ENCODE measurements at places on chromosomes 1 and 21. TPM values are rescaled to one million over a fixed set of nuclear protein-coding genes. Genes with fewer than 3 reads are reported as not detected.

The C1orf105 gene
- polyA plus RNA-seq = not detected

The AMY1C gene
- polyA plus RNA-seq = not detected

The TIAM1 gene
- 0.21 TPM for polyA plus RNA-seq

The AQP10 gene
- polyA plus RNA-seq = not detected

The CHI3L2 gene
- not detected for polyA plus RNA-seq

The OR2T11 gene
- polyA plus RNA-seq = not detected

The TNFRSF9 gene
- 0.27 TPM for polyA plus RNA-seq

- no peak overlapping the region for H3K27ac ChIP-seq
- no peak for DNase-seq
- H3K4me3 ChIP-seq = no peak overlapping the region
- peaks cover 7% of the 10 kb centered on the region for H3K4me1 ChIP-seq
Observed at GRCh38 chr1:1562556-1563195, 12.0 kb downstream of the SSU72 start.

GRCh38 chr1:81505831-81506230 is 294.9 kb upstream of the ADGRL2 start:
- DNase-seq = no peak
- no peak overlapping the region for H3K27ac ChIP-seq
- no peaks in the 10 kb centered on the region for H3K36me3 ChIP-seq
- no peaks in the 10 kb centered on the region for H3K4me1 ChIP-seq
- H3K4me3 ChIP-seq = no peak overlapping the region
- no peaks in the 10 kb centered on the region for H3K27me3 ChIP-seq

DNA sequence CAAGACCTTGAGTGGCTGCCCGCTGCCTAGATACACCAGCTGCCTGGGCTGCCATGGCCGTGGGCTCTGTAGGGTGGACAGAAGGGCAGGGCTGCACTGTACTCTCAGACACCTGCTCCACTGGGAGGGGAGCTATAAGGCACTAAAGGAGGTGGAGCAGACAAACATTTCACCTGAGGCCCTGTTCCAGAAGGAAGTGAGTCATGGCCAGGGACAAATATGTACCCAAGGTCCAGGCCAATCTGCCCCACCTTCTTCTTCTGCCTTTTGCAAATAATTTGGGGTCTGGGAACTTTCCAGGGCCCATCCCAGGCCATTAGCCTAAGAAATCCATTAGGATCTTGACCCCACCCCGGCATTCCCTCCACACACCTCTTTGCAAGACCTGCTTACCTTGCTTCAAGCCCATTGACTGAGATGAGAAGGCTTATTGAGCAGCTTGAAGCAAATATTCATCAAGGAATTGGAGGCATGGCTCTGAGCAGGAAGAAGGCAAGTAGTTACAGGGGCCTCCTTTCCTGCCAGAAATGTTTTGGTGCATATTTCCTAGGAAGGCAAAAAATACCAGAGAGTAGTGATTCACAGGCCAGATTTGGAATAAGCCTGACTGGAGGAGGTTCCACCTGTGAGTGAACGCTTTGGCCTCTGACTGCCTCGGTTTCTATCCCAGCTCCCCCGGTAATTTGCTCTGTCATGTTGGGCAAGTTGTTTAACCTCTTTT is at the start of gene CAPN8:
CAPN8 (minus strand) TSS at position 110 of the 721 bp plus-strand sequence; CDS start at position 55, 55 bp downstream.
- H3K27me3 ChIP-seq = no peaks in the 10 kb centered on the region
- H3K36me3 ChIP-seq = no peaks in the 10 kb centered on the region
- H3K27ac ChIP-seq = no peak within 1 kb of the TSS
- no peak within 1 kb of the TSS for H3K4me3 ChIP-seq
- DNase-seq = no peak
- H3K4me1 ChIP-seq = no peaks in the 10 kb centered on the region

GRCh38 chr1:246591047-246591446 is 24.8 kb downstream of the CNST start:
- H3K4me3 ChIP-seq = no peak overlapping the region
- H3K27me3 ChIP-seq = no peaks in the 10 kb centered on the region
- peaks cover 24% of the 10 kb centered on the region for H3K4me1 ChIP-seq
- H3K36me3 ChIP-seq = no peaks in the 10 kb centered on the region
- H3K27ac ChIP-seq = no peak overlapping the region

- H3K27ac ChIP-seq = no peak overlapping the region
- no peak overlapping the region for H3K4me3 ChIP-seq
- peaks cover 10% of the 10 kb centered on the region for H3K4me1 ChIP-seq
- H3K36me3 ChIP-seq = no peaks in the 10 kb centered on the region
- H3K27me3 ChIP-seq = no peaks in the 10 kb centered on the region
Observed at GRCh38 chr1:8165595-8166360, 139.7 kb upstream of the ERRFI1 start.

DNA sequence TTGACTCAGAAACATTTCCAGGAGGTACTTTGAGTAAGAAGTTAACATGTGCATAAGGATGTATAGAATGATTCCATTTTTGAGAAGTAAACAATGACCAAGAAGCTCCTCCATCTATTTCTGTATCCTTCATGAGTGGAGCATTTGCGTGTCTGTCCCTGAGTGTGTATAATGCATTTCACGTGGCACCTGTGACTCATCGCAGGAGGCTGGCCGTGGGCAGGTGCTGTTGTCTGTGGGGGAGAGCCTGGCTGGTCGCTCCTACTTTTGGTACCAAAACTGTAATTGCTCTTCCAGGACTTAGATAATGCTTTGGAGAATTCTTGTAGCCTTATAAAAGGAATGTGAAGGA is 16.5 kb downstream of the SLC37A1 start:
- H3K36me3 ChIP-seq = no peaks in the 10 kb centered on the region
- H3K27ac ChIP-seq = no peak overlapping the region
- no peaks in the 10 kb centered on the region for H3K27me3 ChIP-seq
- no peak for DNase-seq

DNA sequence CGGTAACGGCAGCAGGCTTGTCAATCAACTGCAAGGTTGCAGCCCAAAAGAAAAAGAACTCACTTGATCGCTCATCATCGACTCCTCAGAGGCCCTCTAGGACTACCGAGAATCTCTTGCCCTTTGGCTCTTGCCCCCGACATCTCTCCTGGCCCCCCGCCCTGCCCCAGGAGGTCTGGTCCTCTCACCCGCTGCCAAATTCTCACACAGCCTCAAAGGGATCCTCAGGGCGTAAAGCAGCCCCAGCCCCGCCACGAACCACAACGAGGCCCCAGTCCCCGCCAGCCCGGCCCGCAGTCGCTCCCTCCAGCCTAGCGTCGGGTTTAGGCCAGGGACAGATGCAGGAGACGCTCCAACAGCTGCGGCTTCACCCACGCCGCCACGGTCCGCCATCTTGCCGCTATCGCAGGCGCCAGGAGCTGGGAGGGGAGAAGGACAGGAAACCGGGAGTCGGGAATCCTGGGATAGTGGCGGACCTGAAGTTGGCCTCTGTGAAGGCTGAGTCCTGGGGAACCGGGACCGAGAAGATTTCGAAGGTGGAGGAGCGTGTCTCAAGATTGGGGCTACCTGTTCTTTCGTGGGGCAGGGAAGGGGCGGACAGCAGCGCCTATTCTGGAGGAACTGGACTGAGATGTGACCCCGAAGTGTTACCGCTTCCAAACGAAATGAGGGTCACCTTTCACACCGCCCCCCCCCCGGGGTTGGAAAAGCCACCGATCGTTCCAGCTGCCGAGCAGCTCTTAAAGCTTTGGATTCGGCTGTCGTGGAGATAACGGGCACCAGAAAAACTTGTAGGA is at the start of gene ST7L:
ST7L (minus strand) TSS at position 421 of the 797 bp plus-strand sequence; CDS start at position 393, 28 bp downstream.
- H3K27me3 ChIP-seq = no peaks in the 10 kb centered on the region
- H3K36me3 ChIP-seq = peaks cover 2% of the 10 kb centered on the region
- H3K4me3 ChIP-seq = peak within 1 kb of the TSS; percentile 98
- peak within 1 kb of the TSS; percentile 91 for H3K27ac ChIP-seq

DNA sequence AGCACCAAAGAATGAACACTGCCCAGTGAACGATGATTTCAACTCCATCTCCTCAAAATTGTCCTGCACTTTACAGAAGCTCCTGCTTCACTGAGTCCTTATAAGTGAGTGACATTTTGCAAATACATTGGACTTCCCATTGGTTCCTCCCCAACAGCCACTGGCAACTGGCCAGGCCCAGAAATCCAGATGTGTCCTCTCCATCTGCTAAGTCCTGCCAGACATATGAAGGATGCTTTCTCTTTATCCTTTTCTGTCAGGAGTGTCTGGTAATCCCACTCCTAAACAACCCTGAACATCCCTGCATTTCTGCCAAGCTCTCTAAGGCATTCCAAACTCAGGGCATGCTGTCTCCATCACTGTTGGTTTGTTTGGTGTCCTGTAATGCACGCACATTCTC is 271.8 kb downstream of the RRAGC start:
- H3K36me3 ChIP-seq = no peaks in the 10 kb centered on the region
- no peaks in the 10 kb centered on the region for H3K4me1 ChIP-seq
- H3K27me3 ChIP-seq = no peaks in the 10 kb centered on the region
- no peak for DNase-seq
- no peak overlapping the region for H3K27ac ChIP-seq
- no peak overlapping the region for H3K4me3 ChIP-seq

- H3K36me3 ChIP-seq = peaks cover 56% of the 10 kb centered on the region
- no peak overlapping the region for H3K27ac ChIP-seq
- H3K27me3 ChIP-seq = no peaks in the 10 kb centered on the region
- H3K4me3 ChIP-seq = no peak overlapping the region
Observed at GRCh38 chr1:16630661-16631247, 17.4 kb upstream of the NBPF1 start.

DNA sequence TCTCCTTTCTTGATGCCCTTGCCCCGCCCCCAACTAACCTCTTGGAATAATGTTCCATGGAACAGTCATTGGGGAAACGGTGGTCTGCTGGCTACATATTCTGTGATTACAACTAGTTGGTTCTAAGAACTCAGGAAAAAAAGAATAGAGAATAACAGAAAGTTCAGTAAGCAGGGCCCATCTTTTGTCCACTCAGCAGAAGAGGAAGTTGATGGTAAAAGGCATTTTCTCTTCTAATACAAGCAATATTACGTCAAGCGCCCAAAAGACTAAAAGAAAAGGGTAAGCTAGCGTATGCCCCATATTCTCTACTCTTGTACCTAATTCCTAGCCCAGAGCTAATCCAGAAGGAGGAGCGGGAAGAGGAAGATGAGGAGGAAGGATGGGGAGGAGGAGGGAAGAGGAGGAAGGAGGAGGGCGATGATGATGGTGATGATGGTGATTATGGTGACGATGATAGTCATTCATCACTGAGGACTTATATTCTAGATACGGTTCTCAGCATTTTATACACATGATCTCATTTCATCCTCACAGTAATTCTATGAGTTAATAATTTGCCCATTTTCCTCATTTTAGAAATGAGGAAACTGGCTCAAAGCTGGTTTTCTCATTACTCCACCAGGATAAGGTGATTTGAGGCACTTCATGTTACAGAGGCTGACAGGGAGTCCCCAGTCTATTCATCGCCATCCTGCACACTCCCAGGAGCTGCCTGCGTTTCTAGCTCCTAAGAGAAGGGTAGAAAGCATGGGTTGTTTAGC is 76.6 kb upstream of the EFHD2 start:
- DNase-seq = no peak
- H3K4me3 ChIP-seq = no peak overlapping the region
- H3K27me3 ChIP-seq = no peaks in the 10 kb centered on the region
- H3K27ac ChIP-seq = no peak overlapping the region
- peaks cover 38% of the 10 kb centered on the region for H3K4me1 ChIP-seq
- no peaks in the 10 kb centered on the region for H3K36me3 ChIP-seq

- DNase-seq = no peak
- no peak overlapping the region for H3K4me3 ChIP-seq
- no peaks in the 10 kb centered on the region for H3K36me3 ChIP-seq
- no peaks in the 10 kb centered on the region for H3K4me1 ChIP-seq
- H3K27ac ChIP-seq = no peak overlapping the region
Observed at GRCh38 chr1:176786274-176786673, 323.3 kb downstream of the PAPPA2 start.

DNA sequence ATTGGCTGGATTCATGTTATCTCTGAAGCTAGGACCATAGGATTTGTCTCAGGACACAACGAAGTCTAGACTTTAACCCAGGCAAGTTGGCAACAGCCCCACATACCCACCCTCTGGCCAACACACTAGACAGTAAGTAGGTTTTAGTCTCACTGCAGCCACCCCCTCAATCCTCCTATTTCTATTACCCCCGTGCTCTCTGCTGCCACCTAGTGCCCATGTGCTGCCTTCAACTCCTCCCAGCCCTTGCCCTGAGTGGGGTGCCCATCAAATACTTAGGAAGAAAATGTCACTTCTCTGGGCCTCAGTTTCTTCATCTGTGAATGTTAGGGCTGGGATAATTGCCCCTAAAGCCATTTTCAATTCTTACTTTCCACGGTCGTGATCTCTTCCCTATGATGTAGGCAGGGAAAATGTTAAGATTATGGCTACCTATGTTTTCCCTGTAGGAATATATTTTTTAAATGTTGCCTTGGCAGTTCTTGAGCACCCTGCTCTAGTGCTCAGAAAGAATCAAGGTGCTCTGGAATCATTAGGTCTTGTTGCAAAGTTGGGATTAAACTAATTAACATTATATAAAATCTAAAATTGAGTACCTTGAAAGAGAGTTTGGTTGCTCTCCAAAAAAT is 213.0 kb downstream of the LMX1A start:
- H3K4me1 ChIP-seq = no peaks in the 10 kb centered on the region
- H3K36me3 ChIP-seq = no peaks in the 10 kb centered on the region
- H3K27me3 ChIP-seq = no peaks in the 10 kb centered on the region

GRCh38 chr21:35520856-35521255 is 471.8 kb upstream of the RUNX1 start:
- peaks cover 1% of the 10 kb centered on the region for H3K27me3 ChIP-seq
- no peaks in the 10 kb centered on the region for H3K36me3 ChIP-seq
- no peak overlapping the region for H3K4me3 ChIP-seq
- peaks cover 4% of the 10 kb centered on the region for H3K4me1 ChIP-seq
- H3K27ac ChIP-seq = no peak overlapping the region

- H3K27me3 ChIP-seq = no peaks in the 10 kb centered on the region
- peak overlapping the region; percentile 35 for H3K27ac ChIP-seq
- H3K4me1 ChIP-seq = peaks cover 36% of the 10 kb centered on the region
Observed at GRCh38 chr21:35203093-35203977, 154.2 kb upstream of the RUNX1 start.

- H3K27me3 ChIP-seq = no peaks in the 10 kb centered on the region
- peak overlapping the region; percentile 93 for H3K4me3 ChIP-seq
- peaks cover 8% of the 10 kb centered on the region for H3K36me3 ChIP-seq
- H3K4me1 ChIP-seq = peaks cover 33% of the 10 kb centered on the region
- peak; percentile 56 for DNase-seq
Observed at GRCh38 chr1:244049162-244050013, 1.7 kb upstream of the ZBTB18 start.

DNA sequence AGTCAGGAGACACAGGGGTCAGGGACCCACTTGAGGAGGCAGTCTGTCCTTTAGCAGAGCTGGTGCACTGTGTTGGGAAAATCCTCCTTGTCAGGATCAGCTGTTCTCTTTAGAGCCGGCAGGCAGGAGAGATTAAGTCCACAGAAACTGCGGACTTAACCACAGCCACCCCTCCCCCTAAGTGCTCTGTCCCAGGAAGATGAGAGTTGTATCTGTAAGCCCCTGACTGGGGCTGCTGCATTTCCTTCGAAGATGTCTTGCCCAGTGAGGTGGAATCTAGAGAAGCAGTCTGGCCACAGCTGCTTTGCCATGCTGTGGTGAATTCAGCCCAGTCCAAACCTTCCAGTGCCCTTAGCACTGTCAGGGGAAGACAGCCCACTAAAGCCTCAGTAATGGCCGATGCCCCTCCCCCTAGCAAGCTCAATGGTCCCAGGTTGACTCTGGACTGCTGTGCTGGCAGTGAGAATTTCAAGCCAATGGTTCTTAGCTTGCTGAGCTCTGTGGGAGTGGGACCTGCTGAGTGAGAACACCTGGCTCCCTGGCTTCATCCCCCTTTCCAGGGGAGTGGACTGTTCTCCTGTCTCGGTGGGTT is 172.8 kb downstream of the ST6GALNAC3 start:
- H3K27me3 ChIP-seq = no peaks in the 10 kb centered on the region
- no peak overlapping the region for H3K4me3 ChIP-seq
- no peaks in the 10 kb centered on the region for H3K36me3 ChIP-seq
- no peak overlapping the region for H3K27ac ChIP-seq
